Stimulated activated CD8-positive, alpha-beta memory T cell treated with anti-CD3 and anti-CD28 coated beads, Interleukin-2, amount 100 ng/mL, for 1 hour (primary cell): ENCODE measurements at places on chromosomes 1 and 21.

DNA sequence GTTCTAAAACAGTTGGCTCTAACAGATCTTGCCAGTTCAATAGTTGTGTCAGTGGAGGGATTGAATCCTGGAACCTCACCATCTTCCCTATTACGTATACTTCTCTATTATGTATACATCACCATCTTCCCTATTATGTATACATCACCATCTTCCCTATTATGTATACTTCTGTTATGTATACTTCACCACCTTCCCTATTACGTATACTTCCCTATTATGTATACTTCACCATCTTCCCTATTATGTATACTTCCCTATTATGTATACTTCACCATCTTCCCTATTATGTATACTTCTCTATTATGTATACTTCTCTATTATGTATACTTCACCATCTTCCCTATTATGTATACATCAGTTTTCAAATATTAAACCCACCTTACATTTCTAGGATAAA lies 34.4 kb upstream of the HP1BP3 start:
- DNase-seq: no peak

DNA sequence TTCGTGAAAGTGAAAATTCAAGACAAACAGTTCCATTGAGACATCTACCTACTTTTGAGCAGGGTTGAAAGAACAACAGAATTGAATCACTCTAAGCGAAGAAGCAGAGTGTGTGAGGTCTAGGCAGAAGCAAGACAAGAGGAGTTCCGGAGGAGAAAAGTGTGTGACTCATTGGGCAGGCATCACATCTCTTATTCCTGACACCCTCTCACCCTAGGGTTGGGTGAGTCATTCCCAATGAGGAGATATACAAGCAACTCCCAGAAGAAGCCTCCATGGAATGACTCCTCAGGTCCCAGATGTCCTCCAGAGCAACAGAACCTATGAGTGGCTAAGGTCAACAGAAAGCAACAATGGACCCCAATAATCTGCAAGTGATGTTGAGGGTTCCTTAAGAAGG lies 138.1 kb downstream of the TPR start:
- DNase-seq: no peak

DNA sequence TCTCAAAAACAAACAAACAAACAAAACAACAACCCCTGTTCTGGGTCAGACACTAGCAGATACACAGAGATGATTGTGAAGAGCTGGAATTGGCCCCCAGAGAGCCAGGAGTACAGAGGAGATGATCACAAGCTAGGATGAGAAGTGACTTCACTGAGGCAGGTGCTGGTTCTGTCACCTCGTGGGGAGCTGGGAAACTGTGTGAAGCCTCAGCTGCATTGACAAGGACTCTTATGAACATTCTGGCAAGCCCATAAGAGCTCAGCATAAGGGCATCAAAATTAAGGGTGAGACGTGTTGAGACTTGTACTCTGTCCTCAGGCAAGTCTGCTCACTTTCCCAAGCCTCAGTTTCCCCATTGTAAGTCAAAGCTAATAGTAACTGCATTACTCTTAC lies 14.7 kb upstream of the PTP4A2 start:
- no peak for DNase-seq

- DNase-seq: no peak
Measured at GRCh38 chr1:23865543-23865930, 2.6 kb downstream of the FUCA1 start.

DNA sequence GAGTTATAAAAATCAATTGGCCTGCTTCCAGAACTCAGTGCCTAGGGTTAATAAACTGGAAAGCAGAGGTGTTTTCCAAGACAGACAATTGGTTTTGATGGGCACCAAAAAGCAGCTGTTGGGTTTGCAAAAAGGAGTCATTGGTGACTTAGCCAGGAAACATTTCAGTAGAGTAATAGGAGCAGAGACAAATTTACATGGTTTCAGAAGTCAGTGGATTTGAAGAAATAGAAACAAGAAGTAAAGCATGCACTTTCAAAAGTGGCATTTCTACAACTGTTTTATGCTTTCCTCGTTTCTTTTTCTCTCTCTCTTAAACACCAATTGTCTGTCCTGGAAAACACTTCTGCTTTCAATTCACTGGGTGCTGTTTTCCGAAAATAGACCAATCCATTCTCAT lies 87.8 kb downstream of the GLUL start:
- no peak for DNase-seq
